Fibroblast of villous mesenchyme (primary cell): ENCODE measurements at places on chromosomes 13 and 19. TPM values are rescaled to one million over a fixed set of nuclear protein-coding genes. Genes with fewer than 3 reads are reported as not detected.
A peak's percentile ranks its signal among the peaks of the same experiment; 100 is the strongest.

- DNase-seq: no peak
Observed at GRCh38 chr13:51858433-51859247, 3.1 kb upstream of the CCDC70 start.

GRCh38 chr13:73658639-73659038, 475.6 kb downstream of the KLF12 start:
- DNase-seq: no peak

- DNase-seq: peak; percentile 78
Observed at GRCh38 chr19:35015270-35015953, 14.9 kb upstream of the SCN1B start.

- no peak for DNase-seq
Observed at GRCh38 chr19:28221736-28222135, 991.2 kb downstream of the UQCRFS1 start.

DNA sequence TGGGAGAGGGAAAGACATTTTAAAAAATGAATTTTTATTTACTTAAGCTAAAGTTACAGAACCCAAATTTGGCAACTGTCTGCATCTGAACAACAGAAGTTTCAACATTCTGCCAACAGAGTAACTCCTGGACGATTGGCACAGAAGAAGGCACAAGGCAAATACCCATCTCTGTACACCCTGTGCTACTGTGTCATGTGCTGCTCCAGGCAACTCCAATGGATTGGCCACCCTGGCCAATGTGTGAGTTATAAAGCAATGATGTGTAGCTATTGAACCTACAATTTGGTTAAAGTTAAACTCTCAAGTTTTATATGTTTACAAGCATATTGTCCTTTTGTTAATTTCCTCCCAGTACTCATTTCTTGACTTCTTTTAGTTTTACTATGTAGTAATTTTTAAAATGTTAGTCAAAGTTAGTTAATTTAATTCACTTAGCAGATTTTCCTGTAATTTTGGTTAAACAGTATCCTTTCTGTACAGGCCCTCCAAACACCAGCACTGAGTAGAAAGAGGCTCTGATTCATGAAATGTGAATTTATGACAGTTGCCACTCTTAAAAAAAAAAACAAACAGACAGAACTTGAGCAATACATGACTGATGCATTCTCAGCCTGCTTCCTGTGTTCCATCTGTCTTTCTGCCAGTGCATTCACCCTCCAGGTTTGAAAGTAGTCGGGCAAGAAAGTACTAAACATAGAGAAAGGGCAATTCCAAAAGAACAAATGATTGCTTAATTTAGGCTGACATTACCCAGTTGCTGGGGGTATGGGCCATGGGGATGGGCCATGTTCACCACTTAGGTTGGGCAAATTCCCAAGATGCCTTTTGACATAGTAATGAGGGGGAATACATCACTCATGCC, 5.9 kb downstream of the STARD13 start:
- no peak for DNase-seq

- DNase-seq: no peak
Observed at GRCh38 chr13:21615427-21615826, 11.5 kb upstream of the MICU2 start.

GRCh38 chr19:57675881-57676280, 5.9 kb upstream of the ZNF551 start:
- DNase-seq: no peak

- DNase-seq: no peak
Observed at GRCh38 chr13:25796474-25796873, 255.3 kb downstream of the SHISA2 start.

Gene MBD3L3
- total RNA-seq: not detected in 2 replicates

Gene PPM1N
- total RNA-seq: 1.3 and 2.3 TPM in 2 replicates

Gene FCGBP
- total RNA-seq: under 0.01 TPM in 2 replicates

Gene MBD3L2
- not detected in 2 replicates for total RNA-seq

Gene LILRB5
- total RNA-seq: not detected in 2 replicates

Gene PROZ
- under 0.01 TPM in 1 of 2 replicates, not detected in the other for total RNA-seq

Gene SOX21
- total RNA-seq: not detected in 2 replicates

Gene MBD3L5
- total RNA-seq: not detected in 2 replicates
